ENCODE measurements at places on chromosomes 16 and 17.

DNA sequence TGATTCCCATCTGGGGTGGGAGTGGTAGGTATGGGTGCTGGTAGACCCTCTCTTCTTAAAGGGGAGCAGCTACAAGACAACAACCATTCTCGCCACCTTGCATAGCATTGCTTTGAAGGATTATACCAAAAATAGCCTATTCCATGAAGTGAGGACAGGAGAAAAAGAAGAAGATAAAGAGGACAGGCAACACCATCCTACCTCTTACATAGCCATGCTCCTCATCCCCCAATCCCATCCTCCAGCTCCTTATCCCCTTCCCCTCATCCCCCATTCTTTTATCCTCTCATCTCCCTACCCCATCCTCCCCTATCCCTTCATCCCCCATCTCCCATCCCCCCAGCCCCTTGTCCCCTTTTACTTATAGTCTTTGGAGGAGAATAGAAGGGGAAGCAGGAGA lies 29.1 kb downstream of the CCDC182 start:
- DNase-seq: no peak

- no peak for DNase-seq
These were observed 117.7 kb downstream of the WSCD1 start for GRCh38 chr17:6187836-6188235.

DNA sequence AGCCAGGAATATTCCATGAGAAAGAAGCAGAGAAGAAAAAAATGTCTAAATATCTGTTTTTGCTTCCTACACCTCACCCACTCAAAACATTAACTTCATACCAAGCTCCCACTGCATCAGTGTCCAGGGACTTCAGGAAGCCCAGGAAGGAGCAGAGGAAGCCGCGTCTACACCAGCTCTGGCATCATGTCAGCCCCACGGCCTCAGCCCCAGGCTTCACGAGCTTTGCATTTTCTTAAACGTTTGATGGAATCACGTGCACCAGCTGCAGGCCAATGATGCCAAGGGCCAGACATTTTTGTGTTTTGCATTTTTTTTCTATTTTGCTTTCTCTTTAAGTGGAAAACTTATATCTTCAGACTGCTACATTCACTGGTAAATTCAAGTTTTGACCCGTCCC lies 48.6 kb downstream of the CDRT4 start:
- no peak for DNase-seq

DNA sequence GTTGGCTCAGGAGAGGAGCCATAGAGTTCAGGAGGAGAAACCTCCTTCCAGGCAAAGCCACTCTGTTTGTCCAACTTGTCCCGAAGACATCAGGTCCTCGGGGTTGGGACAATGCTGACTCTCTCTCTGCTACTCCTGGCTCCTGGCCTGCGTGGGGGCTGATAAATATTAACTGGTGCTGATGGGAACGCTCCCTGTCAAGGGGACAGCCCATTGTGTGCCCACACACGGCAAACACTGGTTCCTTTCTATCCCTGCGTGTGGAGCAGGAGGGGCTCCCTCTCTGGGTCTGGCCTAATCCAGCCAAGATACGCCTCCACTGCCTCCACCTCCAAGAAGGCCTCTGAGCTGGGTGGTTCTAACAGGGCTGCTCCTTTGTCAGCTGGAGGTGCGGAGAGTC lies 4.4 kb downstream of the KIF19 start:
- DNase-seq: no peak

GRCh38 chr16:72022127-72022526 lies 13.6 kb downstream of the DHODH start:
- no peak for DNase-seq

DNA sequence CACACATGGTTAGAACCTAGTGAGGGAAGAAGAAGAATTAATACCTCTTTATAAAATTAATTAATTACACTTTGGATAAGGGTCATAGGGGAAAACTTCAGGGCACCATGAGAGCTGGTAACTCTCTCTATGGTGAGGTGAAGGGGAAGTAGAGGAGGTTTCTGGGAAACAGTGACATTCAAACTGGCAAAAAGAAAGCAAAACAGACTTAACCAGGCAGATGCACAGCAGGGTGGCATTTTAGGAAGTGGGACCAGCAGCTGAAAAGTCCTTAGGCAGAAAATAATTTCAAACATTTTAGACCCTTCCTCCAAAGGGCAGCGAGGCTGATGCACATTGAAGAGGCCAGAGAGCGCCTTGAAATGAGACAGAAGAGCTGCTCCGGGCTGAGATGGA lies 157.8 kb downstream of the CDH13 start:
- DNase-seq: no peak

DNA sequence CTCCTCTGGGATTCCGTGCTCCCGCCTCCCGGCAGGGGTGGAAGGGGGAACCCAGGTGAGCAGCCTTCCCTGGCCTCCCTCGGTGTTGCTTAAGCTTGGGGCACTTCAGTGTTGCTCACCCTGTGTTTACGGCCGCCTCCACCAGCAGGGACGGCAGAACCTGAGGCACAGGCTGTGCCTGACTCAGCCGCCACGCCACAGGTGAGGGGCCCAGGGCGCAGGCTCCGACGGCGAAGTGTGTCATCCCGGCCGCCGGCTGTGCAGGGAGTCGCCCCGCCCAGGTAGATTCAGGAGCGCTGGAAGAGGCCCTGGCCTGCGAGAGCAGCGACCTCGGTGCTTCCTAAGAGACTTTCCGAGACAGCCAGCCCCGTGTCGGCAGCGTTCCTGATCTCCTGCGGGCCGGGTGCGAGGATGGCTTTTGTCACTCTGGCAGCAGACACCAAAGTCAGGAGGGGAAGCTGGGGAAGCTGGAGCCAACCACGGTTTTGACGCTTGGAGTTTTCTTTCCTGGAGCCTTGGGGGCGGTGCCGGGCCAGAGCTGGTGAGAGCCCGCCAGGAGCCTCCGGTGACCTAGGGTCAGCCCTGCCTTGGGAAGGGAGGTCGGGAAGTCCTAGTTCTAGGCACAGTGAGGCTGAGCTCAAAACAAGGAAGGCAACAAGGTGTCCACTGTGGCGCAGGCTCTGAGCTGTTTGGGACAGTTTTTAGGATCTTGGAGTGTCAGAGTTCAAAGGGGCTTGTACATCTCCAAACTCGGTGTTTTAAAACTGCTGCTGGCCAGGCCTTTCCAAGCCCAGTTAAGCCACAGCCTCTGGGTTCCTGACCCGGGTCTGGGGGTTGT lies 2.1 kb downstream of the GSE1 start:
- DNase-seq: peak; percentile 29
